T-helper 2 cell (primary cell): ENCODE measurements at places on chromosomes 1 and 21.

DNA sequence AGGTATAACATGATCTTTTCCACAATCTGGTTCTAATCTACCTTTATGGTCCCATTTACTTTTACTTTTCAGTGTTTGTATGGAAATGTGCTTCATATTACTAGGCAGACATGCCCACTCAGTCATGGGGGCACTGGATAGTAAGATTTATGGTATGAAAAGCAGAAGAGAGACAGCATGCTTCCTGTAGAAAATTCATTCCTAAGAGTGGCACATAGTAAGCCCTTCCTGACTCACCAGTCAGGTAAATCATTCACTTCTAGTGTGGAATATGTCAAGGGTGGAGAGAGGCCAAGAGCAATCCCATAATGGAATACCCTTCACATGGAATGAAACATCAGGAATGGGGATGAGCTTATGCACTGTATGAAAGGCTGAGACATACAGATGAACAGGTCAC is 49.5 kb upstream of the BCL10 start:
- no peak for DNase-seq

DNA sequence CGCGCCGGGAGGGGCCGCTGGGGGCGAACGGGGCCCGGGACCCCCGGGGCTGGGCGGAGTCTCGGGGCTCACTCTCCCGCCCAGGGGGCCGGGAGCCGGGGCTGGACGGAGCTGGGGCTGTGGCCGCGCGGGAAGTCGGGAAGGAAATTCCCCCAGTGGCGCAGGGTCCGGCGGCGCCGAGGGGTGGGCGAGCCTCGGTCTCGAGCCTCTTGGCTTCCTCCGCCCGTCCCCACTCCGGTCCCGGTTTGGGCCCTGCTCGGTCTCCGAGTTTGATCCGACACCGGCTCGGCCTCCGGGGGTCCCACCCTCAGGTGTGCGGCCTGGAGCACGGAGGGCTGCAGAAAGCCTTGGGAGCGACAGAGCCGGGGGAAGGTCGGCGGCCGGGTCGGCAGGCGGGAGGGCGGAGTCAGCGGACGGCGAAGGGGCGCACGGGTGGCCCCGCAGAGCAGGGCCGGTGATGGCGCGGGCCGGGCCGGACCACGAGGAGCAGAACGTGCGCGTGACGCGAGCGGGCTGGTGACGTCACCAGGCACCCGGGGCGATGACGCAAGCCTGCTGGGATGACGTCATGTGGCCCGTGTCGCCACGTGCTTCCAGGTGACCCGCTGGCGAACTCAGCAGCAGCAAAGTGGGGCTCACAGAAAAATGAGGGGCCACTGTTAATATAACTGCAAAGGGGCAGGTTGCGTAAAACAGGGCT is 610 bp upstream of the HES4 start:
- no peak for DNase-seq

DNA sequence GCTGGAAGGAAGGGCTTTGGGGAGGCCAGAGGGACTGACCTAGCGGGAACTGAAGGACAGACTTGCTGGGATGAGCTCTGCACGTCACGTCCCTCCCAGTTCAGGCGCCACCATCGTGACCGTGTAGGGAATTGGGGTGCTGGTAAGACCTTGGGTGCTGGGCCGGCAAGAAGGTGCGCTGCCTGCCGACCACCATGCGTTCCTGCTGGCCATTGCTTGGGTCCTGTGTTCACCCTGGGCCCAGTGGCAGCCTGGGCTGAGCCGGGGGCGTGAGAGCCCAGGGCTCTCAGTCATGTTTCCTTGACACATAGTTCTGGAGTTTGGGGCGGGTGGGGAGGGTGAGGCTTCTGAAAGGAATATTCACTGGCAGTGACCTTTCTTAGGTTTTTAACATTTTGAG is 176.0 kb downstream of the CAMTA1 start:
- DNase-seq: no peak

GRCh38 chr1:247824023-247824422 is at the start of gene OR14A16:
TSS of gene OR14A16 (minus strand) at chr1:247824119. CDS start at chr1:247815729, 8,390 bp downstream.
- DNase-seq: no peak

DNA sequence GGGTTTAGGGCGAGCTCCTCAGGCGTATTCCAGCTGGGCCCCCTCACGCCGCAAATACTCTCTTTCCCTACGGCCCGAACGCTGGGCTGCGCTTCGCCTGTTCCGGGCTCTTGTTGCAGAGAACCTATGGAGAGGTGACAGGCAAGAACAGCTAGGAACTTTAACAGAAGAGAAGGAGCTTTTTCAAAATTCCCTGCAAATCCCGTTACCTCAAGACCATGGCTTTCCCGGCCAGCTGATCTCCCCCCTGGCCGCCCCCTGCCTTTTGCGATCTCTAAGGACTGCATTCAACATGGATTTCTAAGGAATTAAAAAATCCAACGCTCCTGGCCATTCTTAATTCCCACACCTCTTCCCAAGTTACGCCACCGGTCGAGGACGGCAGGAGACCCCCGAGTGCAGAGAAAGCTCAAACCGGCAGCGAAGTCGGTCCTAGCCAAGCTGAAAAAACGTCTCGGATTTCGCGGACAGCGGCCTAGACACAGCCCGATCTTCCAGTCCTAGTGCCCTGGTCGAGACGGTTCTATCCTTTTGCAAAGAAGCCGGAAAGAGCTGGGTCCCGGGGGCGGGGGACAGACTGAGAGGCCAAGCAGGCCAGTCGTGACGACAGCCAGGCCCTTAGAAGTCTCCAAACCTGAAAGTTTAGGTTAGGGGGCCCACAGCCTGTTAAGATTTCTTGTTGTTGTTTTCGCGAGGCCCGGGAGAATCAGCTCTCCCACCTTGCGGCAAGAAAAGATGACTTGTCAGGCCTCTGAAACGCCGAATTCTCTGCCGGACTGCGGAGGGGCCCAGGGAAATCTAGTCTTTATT is 1.1 kb upstream of the TBX15 start:
- no peak for DNase-seq

- no peak for DNase-seq
These were observed 128.6 kb upstream of the HOOK1 start for GRCh38 chr1:59686170-59686569.

- DNase-seq: no peak
These were observed 56.0 kb downstream of the KCNJ15 start for GRCh38 chr21:38312822-38313221.

GRCh38 chr1:43509007-43509739 is 21.5 kb upstream of the PTPRF start:
- peak; percentile 9 for DNase-seq

DNA sequence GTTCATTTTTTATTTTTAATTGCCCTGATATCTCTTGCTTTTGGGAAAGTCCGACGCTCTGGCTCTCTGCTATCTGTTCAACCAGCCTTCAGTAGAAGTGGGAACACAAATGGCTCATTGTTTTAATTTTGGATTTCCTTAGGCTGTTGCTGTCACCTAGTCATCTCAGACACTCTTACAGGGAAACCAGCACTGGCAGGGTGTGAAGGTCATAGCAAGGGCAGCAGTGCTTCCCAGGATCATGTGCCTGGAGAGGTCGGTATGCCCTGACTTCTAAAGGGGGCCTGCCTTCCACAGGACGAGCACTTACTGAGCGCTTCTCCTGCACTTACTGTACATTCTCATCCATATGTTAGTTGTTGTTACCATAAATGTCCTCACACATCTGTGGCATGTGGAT is 224.2 kb downstream of the DISC1 start:
- DNase-seq: no peak

DNA sequence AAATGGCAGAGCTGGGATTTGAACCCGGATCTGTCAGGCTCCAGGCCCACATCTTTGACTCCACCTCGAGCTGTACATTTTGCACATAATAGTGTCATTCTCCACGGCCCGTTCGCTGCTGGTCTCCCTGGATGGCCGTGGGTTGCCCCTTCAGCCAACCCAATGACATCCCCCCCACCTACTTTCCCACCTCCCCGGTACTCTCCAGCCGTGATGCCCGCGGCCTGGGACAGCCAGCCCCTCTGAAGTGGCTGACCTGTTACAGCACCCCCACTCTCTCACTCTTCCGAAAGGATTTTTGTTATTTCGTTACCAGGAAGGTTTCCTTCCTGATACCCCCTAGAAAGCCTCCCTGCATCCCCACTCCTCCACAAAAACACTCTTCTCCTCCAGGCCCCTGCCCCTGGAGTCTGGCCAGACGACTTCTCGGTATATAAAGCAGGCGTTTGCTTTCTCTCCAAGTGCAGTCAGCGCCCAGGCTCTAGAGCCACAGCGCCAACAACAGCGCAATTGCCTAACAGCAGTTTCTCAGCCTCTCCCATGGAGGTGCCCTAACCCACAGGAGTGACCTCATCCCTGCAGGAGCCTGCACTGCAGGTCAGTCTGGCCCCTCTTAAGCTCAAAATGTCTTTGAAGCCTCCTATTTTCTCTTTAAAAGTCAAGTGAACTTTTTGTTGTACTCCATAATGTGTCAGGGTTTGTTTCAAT is 14.5 kb upstream of the GJB5 start:
- no peak for DNase-seq

DNA sequence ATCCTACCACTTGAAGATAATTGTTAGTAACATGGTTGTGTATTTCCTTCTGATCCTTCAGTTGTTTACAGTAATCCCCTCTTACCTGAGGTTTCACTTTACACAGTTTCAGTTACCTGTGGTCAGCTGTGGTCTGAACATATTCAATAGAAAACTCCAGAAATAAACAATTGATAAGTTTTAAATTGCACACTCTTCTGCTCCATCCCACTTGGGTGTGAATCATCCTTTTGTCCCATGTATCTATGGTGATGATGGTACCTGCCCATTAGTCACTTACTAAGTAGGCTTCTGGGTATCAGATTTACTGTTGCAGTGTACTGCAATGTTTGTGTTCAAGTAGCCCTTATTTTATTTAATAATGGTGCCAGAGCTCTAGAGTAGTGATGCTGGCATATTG is 62.5 kb downstream of the OSBPL9 start:
- peak; percentile 12 for DNase-seq

- no peak for DNase-seq
These were observed 1.8 kb downstream of the ROR1 start for GRCh38 chr1:63775418-63776127.

GRCh38 chr21:27189870-27190269 is 223.0 kb upstream of the ADAMTS5 start:
- DNase-seq: no peak

DNA sequence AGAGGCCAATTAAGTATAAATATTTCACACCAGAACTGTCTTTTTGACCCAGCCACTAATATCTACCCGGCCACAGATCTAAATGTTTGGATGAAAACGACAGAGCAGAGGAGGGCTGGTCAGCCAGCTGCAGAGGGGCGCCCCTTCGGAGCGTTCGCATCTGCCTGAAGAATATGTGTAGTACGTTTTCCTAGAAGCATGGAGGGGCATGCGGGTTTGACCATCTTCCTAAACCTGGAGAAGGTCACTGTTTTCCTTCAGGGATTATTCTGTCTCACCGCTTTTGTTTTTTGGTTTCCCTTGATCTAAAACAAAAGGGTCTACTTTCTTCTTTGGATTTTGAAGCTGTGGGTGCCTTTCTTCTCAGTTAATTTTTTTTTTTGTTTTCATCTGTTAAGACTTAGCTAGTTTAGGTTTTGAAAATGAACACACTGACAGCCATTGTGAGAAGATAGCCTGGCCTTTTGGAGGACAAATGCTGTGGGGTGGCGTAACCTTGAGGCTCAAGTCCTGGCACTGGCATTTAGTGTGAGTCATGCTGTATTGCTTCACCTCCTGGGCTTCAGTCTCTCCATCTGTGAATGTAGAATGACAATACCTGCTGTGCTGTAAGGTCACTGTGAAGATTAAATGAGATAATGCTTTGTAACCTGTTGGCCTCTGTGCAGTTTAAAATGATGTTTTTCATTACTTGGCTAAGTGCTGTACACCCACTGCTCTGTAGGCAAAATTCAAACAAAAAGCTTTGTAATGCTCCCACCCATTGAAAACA is 74.1 kb upstream of the IRF2BP2 start:
- no peak for DNase-seq

GRCh38 chr1:201792534-201793305 is 36.2 kb upstream of the IPO9 start:
- DNase-seq: peak; percentile 12

GRCh38 chr21:31538816-31539215 is 120.7 kb upstream of the SOD1 start:
- DNase-seq: no peak

GRCh38 chr1:226305184-226305583 is 3.8 kb downstream of the LIN9 start:
- no peak for DNase-seq

GRCh38 chr1:2970311-2971071 is 50.8 kb upstream of the ACTRT2 start:
- no peak for DNase-seq

GRCh38 chr1:2463396-2463795 is 12.7 kb upstream of the PLCH2 start:
- no peak for DNase-seq

DNA sequence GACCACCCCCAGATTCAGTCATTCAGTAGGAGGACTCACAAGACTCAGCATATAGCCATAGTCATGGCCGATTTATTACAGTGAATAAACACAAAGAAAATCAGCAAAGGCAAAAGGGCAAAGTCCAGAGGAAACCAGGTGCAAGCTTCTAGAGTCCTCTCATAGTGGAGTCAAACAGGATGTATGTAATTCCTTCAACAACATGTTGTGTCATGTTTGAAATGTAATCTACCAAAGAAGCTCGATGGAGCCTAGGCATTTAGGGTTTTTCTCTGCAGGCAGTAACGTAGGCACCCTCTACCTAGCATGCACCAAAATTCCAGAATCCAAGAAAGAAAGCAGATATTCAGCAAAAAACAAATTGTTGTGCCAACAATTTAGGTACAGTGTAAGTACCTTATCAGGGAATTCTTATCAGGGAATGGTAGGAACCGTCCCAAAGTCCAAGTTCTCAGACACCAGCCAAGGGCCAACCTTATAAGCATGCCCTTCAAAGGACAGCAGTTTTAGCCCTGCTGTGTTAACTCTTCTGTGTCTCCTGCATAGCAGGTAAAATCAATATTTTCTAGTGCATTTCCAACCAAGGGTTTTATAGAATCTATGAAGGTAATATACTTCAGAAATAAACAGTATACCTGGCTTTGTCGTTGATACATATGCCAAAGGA is 16.1 kb upstream of the SLAMF6 start:
- no peak for DNase-seq

DNA sequence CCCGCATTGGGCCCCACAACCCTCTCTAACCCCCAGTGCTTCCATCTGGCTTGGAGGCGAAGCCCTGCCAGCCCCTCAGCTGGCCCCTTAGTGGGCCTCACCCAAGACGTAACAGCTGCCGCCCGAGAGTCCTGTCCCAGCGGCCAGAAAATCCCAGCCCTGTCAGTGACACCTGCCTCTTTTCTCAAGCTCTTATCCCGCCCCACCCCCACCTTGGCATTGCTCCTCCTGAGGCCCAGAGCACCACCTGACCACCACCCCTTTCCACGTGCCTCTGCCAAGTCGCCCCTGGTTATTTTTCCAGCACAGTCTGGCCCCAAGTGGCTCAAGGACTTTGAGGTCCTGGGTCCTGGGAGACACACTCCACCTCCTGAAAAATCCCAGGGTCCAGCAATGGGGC is 5.9 kb upstream of the CTRC start:
- DNase-seq: no peak

- DNase-seq: no peak
These were observed 15.6 kb upstream of the TACSTD2 start for GRCh38 chr1:58592522-58593134.

DNA sequence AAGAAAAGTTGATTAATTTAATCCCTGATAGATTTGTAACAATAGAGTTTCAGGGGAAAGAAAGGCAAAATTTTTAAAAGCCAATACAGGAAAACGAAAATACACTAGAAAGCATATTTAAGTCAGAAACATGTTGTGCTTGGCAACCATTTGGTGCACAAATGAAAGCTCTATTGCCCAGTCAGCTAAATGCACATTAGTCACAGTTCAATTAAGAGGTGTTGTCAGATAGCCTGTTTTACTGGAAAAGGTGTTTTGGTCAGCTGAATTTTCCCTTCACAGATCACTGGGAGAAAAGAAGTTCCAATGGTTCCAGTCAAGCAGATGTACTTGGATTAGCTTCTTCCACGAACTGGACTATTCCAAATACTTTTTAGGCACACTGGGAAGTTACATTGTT is 25.4 kb downstream of the RGS4 start:
- no peak for DNase-seq
